Right lung (tissue), 10 donors: ENCODE measurements at places on chromosomes 16 and 17.

GRCh38 chr17:80485846-80486245 lies 9.4 kb upstream of the NPTX1 start:
- no peak for DNase-seq

GRCh38 chr17:17420561-17421269 lies 56.1 kb upstream of the MED9 start:
- no peak for DNase-seq

- DNase-seq: no peak
Measured at GRCh38 chr17:16466407-16466806, 25.6 kb downstream of the LRRC75A start.

DNA sequence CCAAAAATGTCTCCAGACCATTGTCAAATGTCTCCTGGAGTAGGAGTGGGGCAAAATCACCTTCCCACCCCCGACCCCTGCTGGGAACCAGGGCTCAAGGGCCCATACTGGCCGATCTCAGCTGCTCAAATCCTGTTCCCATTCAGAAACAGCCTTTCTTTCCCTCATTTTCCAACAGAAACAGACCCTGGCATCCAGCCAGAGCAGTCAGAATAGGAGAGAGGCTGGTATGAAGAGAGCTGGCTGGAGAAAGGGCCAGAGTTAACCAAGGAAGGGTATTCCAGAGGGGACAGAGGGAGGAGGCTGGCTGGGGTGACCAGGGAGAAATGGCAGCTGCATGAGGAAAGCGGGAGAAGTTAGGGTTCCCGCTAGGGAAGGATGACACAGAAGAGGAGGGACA lies 199.1 kb downstream of the XYLT1 start:
- peak; percentile 68 for DNase-seq

DNA sequence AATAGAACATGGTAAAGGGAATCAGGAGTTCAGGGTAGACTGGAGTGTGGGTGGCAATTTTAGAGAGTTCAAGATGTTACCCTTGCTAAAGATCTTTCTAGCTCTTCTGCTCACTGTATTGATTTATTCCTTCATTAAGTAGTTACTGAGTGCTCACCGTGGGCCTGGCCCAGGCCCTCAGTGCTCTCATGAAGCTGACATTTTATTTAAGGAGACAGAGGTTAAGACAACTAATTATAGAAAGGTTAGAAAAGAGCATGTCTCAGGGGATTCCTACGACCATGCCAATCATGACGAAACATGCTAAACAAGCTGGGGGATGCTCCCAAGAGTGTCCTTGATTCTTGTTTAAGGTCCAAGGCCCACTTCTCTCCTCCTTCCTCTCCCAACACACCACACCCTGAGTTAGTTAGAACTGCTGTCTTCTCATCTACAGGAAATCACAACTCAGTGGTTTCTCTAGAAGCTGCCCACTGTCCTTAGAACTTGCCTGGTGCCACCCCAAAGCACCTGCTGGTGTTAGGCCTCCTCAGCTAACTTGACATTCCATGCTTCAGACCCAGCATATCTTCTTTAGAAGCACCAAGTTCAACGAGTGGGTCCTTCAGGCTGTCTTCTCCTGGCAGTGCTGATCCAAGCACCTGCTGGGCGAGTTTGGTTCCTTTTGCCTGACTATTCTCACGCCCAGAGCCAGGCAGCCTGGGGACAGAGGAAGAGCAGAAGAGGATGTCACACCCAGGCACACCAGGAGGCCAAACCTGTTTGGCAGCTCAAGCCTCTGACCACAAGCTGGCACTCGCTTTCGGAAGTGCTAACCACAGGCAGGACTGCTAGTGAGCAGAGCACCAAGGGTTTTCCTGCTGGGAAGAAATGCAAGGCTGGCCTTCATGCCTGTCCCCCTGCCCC lies 79.0 kb downstream of the GAS7 start:
- no peak for DNase-seq

DNA sequence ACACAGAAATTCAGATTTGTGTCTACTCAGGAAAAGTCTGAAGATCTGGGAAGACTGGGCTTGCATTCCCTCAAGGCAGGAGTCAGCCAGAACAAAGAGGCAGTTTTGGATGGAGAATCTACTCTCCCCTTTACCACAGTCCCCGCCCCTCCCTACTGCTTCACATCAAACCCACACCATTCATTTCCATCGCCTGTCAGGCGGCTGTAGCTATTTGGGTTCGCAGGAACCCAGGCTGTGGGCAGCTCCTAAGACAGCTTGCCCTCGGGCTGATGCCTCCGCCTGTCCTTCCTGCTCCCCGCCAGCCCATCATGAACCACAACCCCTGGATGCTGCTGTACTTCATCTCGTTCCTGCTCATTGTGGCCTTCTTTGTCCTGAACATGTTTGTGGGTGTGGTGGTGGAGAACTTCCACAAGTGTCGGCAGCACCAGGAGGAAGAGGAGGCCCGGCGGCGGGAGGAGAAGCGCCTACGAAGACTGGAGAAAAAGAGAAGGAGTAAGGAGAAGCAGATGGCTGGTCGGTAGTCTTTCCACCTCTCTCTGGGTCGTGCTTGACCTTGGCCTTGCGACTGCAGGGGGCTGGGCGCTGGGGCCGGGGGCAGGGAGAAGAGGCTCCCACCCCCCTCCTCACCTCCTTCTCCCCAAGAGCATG lies 27.0 kb upstream of the ABCC3 start:
- DNase-seq: no peak

- peak; percentile 27 for DNase-seq
Measured at GRCh38 chr16:58661199-58661830, 23.3 kb downstream of the SLC38A7 start.

- no peak for DNase-seq
Measured at GRCh38 chr16:49194537-49195236, 87.0 kb downstream of the CBLN1 start.

DNA sequence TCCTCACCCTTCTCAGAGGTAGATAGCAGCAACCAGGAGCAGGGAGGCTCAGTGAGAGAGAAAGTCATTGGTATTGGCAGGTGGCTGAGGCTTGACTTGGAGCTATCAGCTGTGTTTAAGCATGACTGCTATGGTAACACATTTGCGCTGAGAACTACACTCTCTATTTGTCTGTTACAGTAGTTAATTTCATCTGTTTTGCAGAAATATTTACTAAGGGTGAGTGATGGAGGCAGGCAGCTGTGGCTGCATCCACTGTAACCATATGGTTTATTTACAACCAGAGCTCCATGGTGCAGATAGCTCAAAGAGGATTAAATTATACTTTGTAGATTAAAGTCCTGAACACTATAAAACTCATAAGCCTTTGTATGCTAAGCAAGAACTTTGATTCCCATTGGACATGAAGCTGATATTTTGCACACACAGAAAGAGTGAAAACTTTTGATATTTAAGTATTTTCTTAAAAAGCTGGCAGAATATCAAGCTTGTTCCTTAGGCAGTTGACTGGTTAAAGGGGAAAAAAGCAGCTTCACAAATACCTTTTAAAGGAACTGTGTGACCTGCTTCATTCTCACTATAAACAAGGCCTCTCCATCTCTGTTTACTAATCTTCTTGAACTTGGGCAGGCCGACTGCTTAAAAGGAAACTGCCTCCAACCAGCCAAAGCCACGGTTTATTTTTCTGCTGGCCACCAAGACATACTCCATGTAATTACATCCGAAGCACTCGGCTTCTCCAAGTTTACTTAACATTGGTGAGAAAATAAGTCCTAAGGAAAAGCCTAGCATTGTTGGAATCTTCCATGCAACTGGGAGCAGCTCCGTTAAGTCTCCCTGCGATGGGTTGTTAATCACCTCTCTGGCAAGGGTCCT lies 299.8 kb upstream of the ZFHX3 start:
- DNase-seq: peak; percentile 17

DNA sequence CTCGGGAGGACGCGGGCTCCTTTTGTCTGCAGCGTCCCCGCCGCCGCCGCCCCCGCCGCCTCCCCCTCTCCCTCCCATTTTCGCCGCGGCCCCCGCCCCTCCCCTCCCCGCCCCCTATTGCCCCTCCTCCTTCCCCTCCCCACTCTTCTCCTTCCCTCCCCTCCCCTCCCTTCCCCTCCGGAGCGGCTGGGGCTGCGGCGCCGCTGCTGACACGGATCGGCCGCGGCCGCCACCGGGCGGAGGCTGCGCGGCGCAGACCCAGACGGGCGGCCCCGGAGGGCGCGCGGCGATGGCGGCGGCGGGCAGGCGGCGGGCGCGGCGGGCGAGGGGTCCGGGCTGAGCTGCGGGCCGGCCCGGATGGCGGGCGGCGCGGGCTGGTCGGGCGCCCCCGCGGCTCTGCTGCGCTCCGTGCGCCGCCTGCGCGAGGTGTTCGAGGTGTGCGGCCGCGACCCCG lies at the start of gene RAB11FIP4:
RAB11FIP4 (plus strand) TSS at position 180 of the 454 bp plus-strand sequence; CDS start at position 358, 178 bp downstream.
- DNase-seq: no peak

DNA sequence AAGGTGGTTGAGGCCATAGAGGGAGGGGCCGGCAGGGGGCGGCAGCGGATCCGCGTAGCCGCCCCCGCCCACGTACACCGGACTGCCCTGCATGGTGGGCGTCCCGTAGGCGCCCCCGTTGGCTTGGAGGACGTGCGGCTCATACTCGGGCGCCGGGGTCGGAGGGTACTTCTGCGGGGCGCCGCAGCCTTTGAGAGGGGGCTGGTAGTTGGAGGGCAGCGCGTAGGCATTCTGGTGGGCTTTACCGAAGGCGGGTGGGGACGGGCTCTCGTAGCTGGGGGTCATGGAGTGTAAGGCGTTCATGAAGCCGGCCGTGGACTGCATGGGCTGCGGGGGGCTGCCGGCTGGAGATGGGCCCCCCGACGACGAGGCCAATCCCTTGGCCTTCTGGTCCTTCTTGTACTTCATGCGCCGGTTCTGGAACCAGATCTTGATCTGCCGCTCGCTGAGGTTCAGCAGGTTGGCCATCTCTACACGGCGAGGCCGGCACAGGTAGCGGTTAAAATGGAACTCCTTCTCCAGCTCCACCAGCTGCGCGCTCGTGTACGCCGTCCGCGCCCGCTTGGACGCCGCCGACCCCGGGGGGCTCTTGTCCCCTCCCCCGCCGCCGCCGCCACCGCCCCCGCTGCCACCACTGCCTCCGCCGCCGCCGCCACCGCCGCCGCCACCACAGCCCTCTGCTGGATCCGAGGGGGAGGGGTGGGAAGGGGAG lies 5.7 kb upstream of the HOXB2 start:
- peak; percentile 36 for DNase-seq

DNA sequence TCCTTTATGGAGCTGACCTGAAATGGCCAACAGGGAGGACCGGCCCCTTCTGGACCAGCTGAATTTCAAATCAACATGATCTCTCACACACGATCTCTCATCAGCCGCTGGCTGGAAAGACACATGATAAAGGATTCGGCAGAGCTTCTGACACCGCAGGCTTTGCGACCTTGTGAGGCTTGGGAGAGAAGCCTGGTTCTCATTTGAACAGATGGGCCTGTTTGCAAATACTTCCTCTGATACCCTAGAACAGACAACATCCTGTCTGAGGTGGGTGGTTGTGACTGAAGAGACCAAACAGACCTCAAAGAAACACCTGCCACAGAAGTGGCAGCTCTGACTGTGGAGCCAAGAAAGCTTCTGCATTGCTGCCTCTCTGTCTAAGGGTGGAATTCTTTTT lies 77.9 kb upstream of the SDK2 start:
- no peak for DNase-seq

DNA sequence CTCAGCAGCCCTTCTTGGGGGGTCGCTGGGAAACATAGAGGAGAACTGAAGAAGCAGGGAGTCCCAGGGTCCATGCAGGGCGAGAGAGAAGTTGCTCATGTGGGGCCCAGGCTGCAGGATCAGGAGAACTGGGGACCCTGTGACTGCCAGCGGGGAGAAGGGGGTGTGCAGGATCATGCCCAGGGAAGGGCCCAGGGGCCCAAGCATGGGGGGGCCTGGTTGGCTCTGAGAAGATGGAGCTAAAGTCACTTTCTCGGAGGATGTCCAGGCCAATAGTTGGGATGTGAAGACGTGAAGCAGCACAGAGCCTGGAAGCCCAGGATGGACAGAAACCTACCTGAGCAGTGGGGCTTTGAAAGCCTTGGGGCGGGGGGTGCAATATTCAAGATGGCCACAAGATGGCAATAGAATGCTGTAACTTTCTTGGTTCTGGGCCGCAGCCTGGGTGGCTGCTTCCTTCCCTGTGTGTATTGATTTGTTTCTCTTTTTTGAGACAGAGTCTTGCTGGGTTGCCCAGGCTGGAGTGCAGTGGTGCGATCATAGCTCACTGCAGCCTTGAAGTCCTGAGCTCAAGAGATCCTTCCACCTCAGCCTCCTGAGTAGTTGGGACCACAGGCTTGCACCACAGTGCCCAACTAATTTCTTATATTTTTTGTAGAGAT lies 3.4 kb downstream of the STH start:
- DNase-seq: peak; percentile 66

DNA sequence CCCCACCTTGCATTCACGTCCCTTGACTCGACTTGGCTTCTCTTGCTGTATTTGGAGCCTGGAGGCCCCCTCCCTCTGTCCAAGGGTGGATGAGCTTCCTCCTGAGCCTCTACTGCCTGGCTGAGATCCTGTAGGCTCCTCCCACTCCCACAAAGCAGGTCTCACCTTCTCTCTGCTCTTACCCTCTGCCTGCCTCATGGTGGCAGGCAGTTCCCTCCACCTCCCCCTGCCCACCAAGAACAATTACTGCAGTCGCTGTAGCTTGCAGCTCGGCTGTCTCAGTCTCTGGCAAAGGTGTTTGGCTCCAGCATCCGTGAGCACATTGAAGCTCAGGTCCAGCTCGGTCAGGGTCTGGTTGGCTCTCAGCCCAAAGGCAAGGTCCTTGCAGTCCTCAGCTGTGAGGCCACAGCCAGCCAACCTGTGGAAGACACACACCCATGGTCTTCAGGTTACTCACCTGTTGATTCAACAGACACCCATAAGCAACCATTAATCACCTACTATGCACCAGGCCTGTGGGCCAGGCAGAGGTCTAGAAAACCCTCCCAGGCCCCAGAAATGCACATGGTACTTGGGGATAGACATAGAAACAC lies 42.6 kb downstream of the NLRP1 start:
- DNase-seq: no peak

- DNase-seq: peak; percentile 88
Measured at GRCh38 chr17:75113798-75114551, 4.2 kb downstream of the ARMC7 start.

GRCh38 chr16:53370827-53371226 lies 63.4 kb upstream of the RBL2 start:
- no peak for DNase-seq

- DNase-seq: no peak
Measured at GRCh38 chr17:8188263-8188839, 1.6 kb downstream of the BORCS6 start.

GRCh38 chr16:11429823-11430222 lies 84.6 kb downstream of the RMI2 start:
- peak; percentile 13 for DNase-seq

GRCh38 chr16:35134471-35134870 lies 1675.1 kb downstream of the TP53TG3F start:
- DNase-seq: no peak

- no peak for DNase-seq
Measured at GRCh38 chr17:49229805-49230600, 584 bp downstream of the PHOSPHO1 start.

GRCh38 chr16:57711-58110 lies 4.1 kb downstream of the SNRNP25 start:
- DNase-seq: no peak

- peak; percentile 37 for DNase-seq
Measured at GRCh38 chr16:88651276-88651988, 579 bp upstream of the CYBA start.
